Adrenal gland (tissue), 19 donors: ENCODE measurements at places on chromosomes 1 and 21. TPM values are rescaled to one million over a fixed set of nuclear protein-coding genes. Genes with fewer than 3 reads are reported as not detected.

DNA sequence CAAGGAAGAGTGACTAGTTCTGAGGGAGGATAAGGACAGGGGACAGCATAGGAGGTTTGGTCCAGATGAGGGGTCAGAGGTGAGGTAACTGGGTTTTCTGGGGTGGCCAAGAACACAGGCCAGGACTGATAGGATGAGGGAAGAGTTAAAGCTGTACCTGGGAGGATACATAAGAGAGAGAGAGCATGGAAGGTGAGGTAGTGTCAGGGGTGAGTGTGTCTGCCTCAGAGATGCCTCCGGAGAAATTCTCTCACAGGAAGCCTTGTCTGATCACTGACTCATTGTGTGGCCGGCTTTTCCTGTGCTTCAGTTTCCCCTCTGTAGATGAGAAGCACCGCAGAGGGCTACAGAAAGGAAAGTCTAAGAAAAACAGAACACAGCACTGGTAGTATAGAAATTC lies 40.2 kb downstream of the FASLG start:
- H3K27ac ChIP-seq: no peak overlapping the region
- DNase-seq: no peak
- no peak overlapping the region for H3K4me3 ChIP-seq
- no peaks in the 10 kb centered on the region for H3K36me3 ChIP-seq

- no peaks in the 10 kb centered on the region for H3K36me3 ChIP-seq
- H3K27me3 ChIP-seq: no peaks in the 10 kb centered on the region
- no peak overlapping the region for H3K27ac ChIP-seq
- no peaks in the 10 kb centered on the region for H3K4me1 ChIP-seq
- no peak overlapping the region for H3K4me3 ChIP-seq
- DNase-seq: no peak
Observed at GRCh38 chr1:192581131-192581927, 5.8 kb downstream of the RGS1 start.

DNA sequence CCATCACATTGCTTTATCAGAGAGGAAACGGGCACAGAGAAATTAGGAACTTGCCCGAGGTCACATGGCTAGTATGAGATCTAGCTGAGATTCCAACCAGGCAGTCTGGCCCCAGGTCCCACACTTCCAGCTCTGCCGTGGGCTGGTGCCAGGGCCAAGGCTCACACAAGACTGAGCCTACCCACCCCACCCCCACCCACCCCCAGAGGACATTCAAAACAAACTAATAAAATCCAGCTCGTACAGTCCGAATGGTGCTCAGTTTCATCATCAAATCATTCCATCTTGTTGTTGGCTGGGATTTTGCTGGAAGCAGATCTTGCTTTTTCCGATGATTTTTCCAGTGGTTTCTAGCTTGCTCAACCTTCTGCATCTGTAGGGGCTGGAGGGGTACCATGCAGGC lies 27.9 kb downstream of the MATN1 start:
- no peak overlapping the region for H3K4me3 ChIP-seq

GRCh38 chr21:34550182-34550799 lies 38.3 kb upstream of the KCNE1 start:
- peaks cover 20% of the 10 kb centered on the region for H3K4me1 ChIP-seq
- no peaks in the 10 kb centered on the region for H3K36me3 ChIP-seq
- no peaks in the 10 kb centered on the region for H3K27me3 ChIP-seq
- no peak for DNase-seq
- no peak overlapping the region for H3K27ac ChIP-seq

GRCh38 chr1:93756657-93757056 lies 75.0 kb upstream of the BCAR3 start:
- no peaks in the 10 kb centered on the region for H3K27me3 ChIP-seq
- H3K27ac ChIP-seq: no peak overlapping the region
- no peak for DNase-seq
- H3K36me3 ChIP-seq: no peaks in the 10 kb centered on the region

DNA sequence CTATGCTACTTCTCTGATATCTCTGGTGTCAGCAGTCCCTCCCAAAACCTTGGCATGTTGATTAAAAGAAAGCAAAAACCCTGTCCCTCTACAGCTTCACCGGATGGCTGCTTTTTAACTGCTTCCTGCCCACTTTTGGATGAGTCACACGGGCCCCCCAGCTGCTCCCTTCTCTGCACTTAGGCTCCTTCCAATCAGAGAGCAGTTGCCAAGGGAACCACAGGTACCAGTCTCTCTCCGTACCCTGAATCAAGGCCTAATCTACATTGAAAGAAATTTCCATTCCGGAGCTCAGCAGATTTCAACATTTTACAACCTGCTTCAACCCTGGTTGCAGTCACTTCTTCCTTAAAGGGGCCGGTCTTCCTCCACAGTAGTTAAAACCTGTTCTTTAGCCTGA lies 70.6 kb upstream of the GJB5 start:
- H3K36me3 ChIP-seq: no peaks in the 10 kb centered on the region
- H3K27ac ChIP-seq: no peak overlapping the region
- H3K4me1 ChIP-seq: no peaks in the 10 kb centered on the region
- no peak overlapping the region for H3K4me3 ChIP-seq
- no peaks in the 10 kb centered on the region for H3K27me3 ChIP-seq

DNA sequence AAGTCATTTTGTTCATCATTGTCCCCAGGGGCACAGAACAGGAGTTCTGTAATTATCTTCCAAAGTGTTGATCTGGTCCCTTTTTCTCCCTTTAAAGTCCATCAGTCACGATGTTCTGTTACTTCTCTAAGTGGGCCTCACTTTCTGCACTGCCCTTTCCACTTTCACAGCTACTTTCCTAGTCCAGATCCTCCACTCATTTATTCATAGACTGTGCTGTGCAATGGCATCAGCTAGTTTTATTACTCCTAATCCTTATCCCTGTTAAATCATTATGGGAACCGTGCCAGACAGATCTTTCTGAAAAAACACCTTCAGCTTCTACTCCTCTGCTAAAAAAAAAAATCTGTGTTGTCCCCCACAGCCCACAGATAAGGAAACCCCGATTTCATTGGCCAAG lies 64.0 kb upstream of the BCL10 start:
- no peak overlapping the region for H3K27ac ChIP-seq
- H3K4me1 ChIP-seq: no peaks in the 10 kb centered on the region
- no peak overlapping the region for H3K4me3 ChIP-seq
- no peaks in the 10 kb centered on the region for H3K36me3 ChIP-seq

GRCh38 chr1:231612393-231613089 lies 14.0 kb upstream of the DISC1 start:
- no peaks in the 10 kb centered on the region for H3K27me3 ChIP-seq
- no peak for DNase-seq
- no peak overlapping the region for H3K27ac ChIP-seq
- no peak overlapping the region for H3K4me3 ChIP-seq

DNA sequence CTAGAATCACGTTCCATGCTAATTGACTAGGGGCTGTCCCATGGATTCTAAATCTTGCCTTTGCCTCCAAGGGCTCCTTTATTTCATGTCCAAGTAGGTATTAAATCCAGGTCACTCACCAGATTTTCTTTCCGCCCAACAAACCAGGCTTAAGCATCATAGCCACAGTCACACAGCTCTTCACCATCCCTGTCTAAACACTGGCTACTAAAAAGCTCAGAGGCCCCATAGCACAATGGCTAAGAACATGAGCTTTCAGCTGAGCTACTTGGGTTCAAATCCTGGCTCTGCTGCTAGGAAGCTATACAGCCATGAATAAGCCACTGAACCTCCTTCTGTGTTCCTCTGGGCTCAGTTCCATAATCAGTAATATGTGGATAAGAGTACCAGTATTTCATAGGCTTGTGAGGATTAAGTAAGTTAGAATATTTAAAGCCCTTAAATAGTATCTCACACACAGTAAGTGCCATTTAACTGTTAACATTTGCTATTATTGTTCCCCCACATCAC lies 277.2 kb upstream of the GJB5 start:
- H3K4me3 ChIP-seq: no peak overlapping the region
- H3K4me1 ChIP-seq: no peaks in the 10 kb centered on the region
- no peak overlapping the region for H3K27ac ChIP-seq
- no peak for DNase-seq

DNA sequence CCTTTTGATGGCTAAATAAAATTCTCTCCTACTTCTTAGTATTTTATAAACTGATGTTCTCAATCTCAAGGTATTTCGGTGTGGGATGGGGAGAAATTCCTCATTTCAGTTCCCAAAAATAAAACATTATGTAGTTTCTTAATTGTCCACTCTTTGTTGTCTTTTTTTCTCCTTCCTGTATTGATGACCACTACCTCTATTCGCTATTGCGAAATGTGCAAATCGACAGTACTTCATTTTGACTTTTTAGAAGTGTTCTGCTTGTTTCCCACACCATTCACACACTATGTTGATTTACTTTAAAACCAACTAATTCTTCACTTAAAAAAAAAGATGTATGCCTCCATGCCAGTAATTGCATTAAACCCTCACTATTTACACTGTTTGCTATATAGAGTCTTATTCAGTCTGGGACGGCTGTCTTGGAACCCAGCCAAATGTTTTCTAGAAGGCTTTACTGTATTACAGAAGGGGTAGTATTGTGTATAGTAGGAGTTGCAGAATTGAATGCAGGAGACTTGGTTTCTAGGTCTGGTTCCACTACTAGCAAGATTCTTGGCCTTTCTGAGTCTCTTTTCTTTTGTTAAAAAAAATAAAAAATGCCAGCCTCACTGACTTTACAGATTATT lies 5.6 kb downstream of the RNF2 start:
- H3K36me3 ChIP-seq: no peaks in the 10 kb centered on the region
- DNase-seq: no peak
- H3K27ac ChIP-seq: no peak overlapping the region

DNA sequence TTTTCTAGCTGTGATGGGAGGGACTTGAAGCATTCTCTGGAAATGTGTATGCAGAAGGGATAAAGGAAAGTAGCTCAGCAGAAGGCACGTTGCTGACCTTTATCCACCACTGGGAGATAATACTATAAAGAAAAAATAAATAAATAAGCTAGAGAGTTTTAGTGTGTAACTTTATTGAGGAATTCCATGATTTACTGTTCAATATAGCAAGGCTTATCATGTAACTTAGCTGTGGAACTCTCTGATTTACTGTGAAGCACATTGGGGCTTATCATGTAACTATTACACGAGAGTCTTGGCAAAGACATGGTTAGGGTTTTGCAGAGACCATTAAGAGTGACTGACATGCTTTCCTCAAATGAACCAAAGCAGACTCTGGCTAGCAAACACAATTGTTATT lies 316.1 kb upstream of the SNX7 start:
- H3K27me3 ChIP-seq: no peaks in the 10 kb centered on the region
- no peaks in the 10 kb centered on the region for H3K4me1 ChIP-seq
- H3K4me3 ChIP-seq: no peak overlapping the region
- no peak for DNase-seq
- no peaks in the 10 kb centered on the region for H3K36me3 ChIP-seq

DNA sequence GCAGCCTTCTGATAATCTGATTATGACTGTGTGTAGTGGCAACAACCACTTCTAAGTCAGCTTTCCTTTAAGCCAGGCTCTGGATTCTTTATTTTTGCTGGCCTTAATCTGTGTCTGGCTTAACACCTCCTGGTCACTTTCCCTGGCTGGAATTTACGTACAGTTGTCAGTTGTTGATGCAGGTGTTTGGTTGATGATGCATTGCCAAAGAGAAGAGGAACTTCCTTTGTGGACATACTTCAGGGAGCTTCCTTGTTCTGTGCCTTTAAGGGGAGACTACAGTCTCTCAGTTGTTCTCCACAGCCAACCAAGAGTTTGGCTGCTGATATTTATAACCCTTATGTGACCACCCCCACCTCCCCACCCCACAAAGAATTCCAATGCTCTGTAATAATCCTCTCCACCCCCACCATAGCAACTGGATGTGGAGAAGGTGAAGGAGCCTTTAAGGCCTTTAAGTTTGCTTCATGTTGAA lies 96.0 kb upstream of the BMP8A start:
- peak overlapping the region; percentile 72 for H3K27ac ChIP-seq
- peaks cover 85% of the 10 kb centered on the region for H3K4me1 ChIP-seq

DNA sequence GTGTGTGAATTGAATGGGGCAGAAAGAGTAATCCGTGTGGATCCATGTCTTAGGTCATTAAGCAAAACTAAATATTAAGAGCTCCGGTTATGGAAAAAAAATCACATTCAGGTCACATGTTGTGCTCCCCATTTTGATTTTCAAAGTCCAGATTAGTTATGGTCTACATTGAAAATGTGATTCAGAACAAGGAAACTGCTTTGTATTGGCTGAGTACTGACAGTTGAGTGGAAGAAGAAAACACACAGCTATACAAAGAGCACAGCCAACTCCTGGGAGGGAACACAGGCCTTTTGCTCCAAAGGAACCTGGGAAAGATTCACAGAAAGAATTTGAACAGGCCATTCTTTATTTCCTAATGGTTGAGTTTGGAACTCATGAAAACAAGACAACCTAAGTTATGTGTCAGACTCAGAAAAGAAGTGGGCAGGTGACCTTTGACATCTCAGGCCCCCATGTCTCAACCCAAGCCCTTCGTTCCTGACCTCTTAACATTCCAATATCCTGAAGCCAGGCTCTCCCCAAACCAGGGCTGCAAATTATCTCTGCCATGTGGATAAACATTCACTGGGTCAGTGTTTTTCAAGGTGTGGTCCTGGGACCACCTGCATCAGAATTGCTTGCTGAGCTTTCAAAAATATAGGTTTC lies 159.3 kb upstream of the LMO4 start:
- no peak overlapping the region for H3K4me3 ChIP-seq
- H3K27me3 ChIP-seq: no peaks in the 10 kb centered on the region
- DNase-seq: no peak
- no peak overlapping the region for H3K27ac ChIP-seq
- no peaks in the 10 kb centered on the region for H3K36me3 ChIP-seq

DNA sequence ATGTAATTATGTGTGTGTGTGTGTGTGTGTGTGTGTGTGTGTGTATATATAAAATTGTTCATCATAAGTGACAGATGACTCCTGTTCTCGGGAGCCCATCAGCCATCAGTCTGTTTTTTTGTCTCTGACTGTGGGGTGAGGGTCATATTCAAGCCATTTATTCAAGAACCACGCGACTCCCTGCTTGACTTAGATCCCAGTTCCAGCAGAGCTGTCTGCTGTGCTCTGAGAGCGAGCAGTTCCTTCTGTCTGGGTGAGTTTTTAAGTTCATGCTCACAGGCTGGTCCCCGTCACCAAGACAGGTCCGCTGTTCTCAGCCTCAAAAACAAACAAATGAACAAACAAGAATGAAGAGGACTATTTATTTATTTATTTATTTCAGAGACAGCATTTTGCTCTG lies 18.3 kb upstream of the NPPB start:
- H3K27me3 ChIP-seq: no peaks in the 10 kb centered on the region
- H3K4me3 ChIP-seq: no peak overlapping the region
- H3K36me3 ChIP-seq: no peaks in the 10 kb centered on the region
- no peaks in the 10 kb centered on the region for H3K4me1 ChIP-seq
- DNase-seq: no peak
- H3K27ac ChIP-seq: no peak overlapping the region

- H3K4me1 ChIP-seq: no peaks in the 10 kb centered on the region
- no peak overlapping the region for H3K4me3 ChIP-seq
- no peaks in the 10 kb centered on the region for H3K27me3 ChIP-seq
- peaks cover 67% of the 10 kb centered on the region for H3K36me3 ChIP-seq
- no peak overlapping the region for H3K27ac ChIP-seq
Observed at GRCh38 chr21:37230632-37231248, 36.4 kb downstream of the VPS26C start.

Gene CADM3
- 0.83 TPM for total RNA-seq

Gene SPRR2A
- not detected for total RNA-seq

Gene FALEC
- not detected for total RNA-seq

Gene LPAR3
- 3.0 TPM for total RNA-seq

Gene LCE1F
- not detected for total RNA-seq

Gene ORC1
- total RNA-seq: not detected

Gene TMIGD3
- 27.2 TPM for total RNA-seq

Gene HHIPL2
- total RNA-seq: 0.18 TPM

Gene PGLYRP4
- not detected for total RNA-seq

Gene MSH4
- total RNA-seq: 0.27 TPM

Gene PIK3R3
- 20.7 TPM for total RNA-seq

Gene SPSB1
- total RNA-seq: 13.6 TPM
